Mammary microvascular endothelial cell (primary cell): ENCODE measurements at places on chromosomes 16 and 17. TPM values are rescaled to one million over a fixed set of nuclear protein-coding genes. Genes with fewer than 3 reads are reported as not detected.

IRX5 gene
- total RNA-seq: 0.05 and 0.40 TPM in 2 replicates

CIBAR2 gene
- not detected in 2 replicates for total RNA-seq

OTOA gene
- 0.20 TPM in 1 of 2 replicates, not detected in the other for total RNA-seq

CES5A gene
- not detected in 2 replicates for total RNA-seq

MEIOB gene
- total RNA-seq: not detected in 2 replicates

KRTAP1-5 gene
- total RNA-seq: not detected in 2 replicates

ACAP1 gene
- 0.07 TPM in 1 of 2 replicates, not detected in the other for total RNA-seq

MYH8 gene
- not detected in 2 replicates for total RNA-seq

NUDT7 gene
- 4.3 and 6.5 TPM in 2 replicates for total RNA-seq

CEP295NL gene
- total RNA-seq: 0.20 and 0.74 TPM in 2 replicates

HP gene
- not detected in 2 replicates for total RNA-seq

USP6 gene
- not detected in 2 replicates for total RNA-seq

KRTAP3-3 gene
- total RNA-seq: not detected in 2 replicates

KRT39 gene
- total RNA-seq: not detected in 2 replicates

KRT9 gene
- total RNA-seq: not detected in 2 replicates

TTLL6 gene
- total RNA-seq: not detected in 2 replicates

MPP3 gene
- total RNA-seq: 2.7 and 2.9 TPM in 2 replicates

FCSK gene
- 13.7 and 15.0 TPM in 2 replicates for total RNA-seq

CDC42EP4 gene
- total RNA-seq: 64.9 and 74.6 TPM in 2 replicates

KRTAP2-1 gene
- not detected in 2 replicates for total RNA-seq

AFMID gene
- total RNA-seq: 31.2 and 36.0 TPM in 2 replicates

FN3K gene
- total RNA-seq: 2.1 and 2.5 TPM in 2 replicates

TBC1D3 gene
- total RNA-seq: not detected in 2 replicates

CBLN1 gene
- total RNA-seq: not detected in 2 replicates

KCTD19 gene
- under 0.01 TPM in 1 of 2 replicates, not detected in the other for total RNA-seq

PLA2G10 gene
- not detected in 2 replicates for total RNA-seq

ARHGAP44 gene
- 0.27 and 0.39 TPM in 2 replicates for total RNA-seq

HOXB1 gene
- not detected in 2 replicates for total RNA-seq

CDH13 gene
- 150 and 151 TPM in 2 replicates for total RNA-seq

CIAO2B gene
- 105 and 128 TPM in 2 replicates for total RNA-seq

SLC6A2 gene
- not detected in 2 replicates for total RNA-seq

MT1F gene
- total RNA-seq: 2.0 and 2.9 TPM in 2 replicates

RSL1D1 gene
- 138 and 152 TPM in 2 replicates for total RNA-seq

PDIA2 gene
- total RNA-seq: 0.07 TPM in 1 of 2 replicates, not detected in the other

PDF gene
- 22.1 and 22.5 TPM in 2 replicates for total RNA-seq

TP53TG3C gene
- not detected in 2 replicates for total RNA-seq

OMG gene
- total RNA-seq: 1.3 and 2.0 TPM in 2 replicates

TEKT5 gene
- not detected in 2 replicates for total RNA-seq

ST6GALNAC1 gene
- total RNA-seq: not detected in 2 replicates
